ENCODE measurements at places on chromosomes 4 and X.

DNA sequence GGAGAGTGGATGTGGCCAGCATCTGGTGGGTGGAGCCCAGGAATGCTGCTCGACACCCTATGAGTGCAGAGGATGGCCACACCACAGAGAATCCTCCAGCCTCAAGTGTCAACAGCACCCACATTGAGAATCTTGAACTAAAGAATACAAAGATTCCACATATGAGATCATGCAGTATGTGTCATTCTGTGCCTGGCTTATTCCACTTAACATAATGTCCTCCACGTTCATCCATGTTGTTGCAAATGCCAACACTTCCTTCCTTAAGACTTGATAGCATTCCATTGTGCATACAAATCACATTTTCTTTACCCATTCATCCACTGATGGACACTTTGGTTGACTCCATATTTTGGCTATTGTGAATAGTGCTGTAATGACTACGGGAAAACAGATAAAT, 145.8 kb downstream of the PRKX start:
- no peak for DNase-seq

- no peak for DNase-seq
Observed at GRCh38 chr4:6097581-6097980, 79.3 kb upstream of the C4orf50 start.

DNA sequence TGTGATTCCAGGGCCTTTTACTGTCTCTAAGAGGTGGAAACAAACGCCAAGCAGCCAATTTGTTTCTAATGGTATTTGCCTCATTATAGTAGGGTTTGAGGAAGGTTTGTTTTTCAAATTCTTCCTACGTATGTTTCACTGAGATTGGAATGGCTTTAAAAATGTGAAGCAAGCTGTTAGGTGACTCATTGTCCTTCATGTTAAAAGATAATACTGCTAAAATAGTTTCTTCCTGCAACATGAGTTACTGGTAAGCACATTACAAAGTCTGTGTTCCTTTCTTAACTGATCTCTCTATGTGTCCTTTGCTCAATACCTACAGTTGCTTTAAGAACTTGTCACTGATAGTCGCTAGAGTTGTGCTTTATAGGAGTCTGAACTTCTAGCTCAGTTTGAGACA, 1183.9 kb downstream of the RPA4 start:
- no peak for DNase-seq

DNA sequence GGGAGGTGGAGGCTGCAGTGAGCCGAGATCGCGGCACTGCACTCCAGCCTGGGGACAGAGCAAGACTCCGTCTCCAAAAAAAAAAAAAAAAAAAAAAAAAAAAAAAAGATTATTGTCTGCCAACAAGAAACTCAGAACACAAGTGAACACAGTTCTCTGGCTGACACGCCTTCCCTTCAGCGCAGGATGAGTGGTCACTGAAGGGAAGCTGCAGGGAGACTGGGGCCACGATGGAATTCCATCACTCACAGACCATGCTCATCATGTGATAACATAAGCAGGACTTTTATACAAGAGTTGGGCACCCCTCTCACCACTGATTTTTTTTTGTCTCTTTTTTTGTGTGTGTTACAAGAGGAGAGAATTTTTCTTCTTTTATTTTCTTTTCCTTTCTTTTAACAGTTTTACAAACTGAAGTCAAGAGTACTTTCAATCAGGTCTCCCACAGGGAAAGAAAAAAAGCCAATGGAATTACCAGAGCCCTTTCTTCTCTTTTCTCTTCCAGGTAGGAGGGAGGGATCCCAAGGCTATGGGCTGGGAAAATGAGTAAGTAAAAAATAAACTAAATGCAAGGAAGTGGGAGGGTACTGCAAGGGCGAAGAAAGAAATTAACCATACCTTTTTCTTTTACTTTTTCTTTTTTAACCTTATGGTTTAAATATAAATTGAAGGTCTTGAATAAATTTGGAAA, 435.6 kb downstream of the GPM6A start:
- DNase-seq, result no peak

- DNase-seq, result no peak
Observed at GRCh38 chr4:4694296-4694772, 152.5 kb upstream of the STX18 start.
